ENCODE measurements at places on chromosomes 5 and 9.

GRCh38 chr5:148791696-148792095 is 34.7 kb upstream of the ADRB2 start:
- DNase-seq: no peak

DNA sequence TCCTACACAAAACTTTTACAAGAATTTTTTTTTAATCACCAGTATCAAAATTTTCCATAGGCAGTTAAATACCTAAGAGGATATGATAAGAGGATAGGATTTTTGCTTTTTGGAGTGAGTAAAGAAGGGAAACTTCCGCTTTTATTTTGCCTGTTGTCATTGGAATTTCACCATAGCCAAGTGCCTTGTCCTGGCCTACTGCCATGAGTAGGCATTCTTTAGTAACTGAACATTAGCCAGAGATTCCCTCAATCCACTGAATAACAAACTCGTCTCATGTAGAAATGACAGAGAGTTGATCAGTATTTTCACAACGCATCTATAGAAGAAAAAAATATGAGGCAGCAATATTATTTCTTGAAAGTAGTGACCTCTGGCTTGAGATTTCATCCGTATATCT is 289.6 kb upstream of the ADAMTSL1 start:
- no peak for DNase-seq

DNA sequence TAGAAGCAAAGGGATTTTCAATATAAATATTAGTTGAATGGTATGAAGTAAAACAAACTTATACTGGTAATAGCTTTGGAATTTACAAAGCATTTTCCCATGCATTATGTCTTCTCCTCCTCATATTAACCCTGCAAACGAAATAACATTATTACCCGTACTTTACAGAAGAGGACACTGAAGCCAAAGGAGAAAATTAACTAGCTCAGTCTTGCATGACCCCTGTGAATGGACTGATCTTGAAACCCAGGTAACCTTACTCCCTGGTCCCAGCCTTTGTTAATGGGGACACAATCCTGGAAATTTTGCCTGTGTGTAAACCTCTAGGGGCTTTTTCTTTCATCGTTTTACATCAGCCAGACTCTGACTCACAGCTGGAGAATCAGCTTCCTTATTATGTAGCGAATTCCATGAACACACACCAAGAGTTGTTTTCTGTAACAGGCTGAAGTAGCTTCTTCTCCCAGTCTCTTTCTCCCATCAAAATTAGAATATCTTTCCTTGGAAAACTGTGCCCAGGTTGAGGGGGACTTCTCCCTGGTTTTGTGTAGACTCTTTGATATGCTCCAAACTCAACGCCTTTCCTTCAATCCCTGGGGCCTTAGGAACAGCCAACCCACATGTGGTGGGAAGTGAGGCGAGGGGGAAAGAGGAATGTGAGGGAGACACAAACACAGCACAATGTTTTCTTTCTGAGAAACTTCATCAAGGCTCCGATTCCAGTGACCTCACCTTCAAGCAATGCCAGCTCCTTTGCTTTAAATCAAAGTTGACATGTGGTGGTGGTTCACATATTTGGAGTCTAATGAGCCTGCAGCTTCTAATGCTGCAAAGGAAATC is 480.9 kb upstream of the PAPPA start:
- DNase-seq: no peak

- no peak for DNase-seq
Observed at GRCh38 chr5:117102591-117102990, 528.0 kb upstream of the SEMA6A start.

- no peak for DNase-seq
Observed at GRCh38 chr5:107257885-107258520, 412.7 kb downstream of the EFNA5 start.

DNA sequence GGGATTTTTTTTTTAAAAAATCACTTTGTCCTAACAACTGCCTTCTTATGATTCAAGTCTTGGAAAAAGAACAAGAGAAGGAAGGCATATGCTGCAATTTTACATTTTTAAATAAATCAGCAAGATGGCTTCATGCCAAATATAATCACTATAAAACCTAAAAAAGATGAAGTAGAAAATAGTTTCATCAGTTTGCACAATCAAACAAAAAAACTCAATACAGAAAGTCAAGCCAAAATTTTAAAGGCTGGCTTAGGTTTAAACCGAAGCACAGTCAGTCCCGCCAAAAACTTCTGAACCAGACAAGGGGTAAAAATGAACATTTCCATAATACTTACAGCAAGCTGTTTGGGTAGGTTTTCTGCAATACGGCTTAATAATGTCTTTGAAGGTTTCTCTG is 57.3 kb downstream of the ZFR start:
- no peak for DNase-seq

DNA sequence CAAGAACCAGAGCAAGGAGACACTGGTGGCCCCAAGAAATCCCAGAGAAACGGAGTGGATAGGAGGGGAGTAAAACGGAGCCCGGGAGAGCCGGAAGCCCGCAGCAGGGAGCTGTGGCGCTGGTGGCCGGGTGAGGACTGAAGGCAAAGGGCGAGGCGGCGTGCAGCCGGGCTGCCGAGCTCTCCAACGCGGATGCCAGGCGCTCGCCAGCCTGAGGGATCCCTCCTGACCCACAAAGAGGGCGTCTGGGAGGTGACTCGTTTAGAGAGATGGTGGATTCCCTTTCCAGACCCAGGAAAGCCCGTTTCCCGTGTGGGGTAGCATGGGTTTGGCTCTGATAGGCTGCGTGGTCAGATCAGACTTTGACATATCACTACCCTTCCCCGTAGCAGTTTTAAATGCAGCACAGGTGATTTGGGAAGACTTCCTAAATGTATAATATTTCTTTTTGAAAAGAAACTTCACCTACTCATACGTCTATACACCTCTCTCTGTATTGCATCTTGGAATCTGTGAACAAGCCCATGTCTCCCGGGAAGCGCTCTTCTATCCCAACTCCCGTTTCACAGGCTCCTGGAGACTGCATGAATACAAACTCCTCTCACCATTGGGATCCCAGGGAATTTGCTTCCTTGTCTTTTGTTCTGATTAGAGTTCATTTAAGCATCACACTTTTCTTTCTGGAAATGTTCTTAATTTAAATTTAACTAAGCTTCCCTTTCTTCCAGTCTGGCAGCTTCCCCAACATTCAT is 158.1 kb downstream of the C9orf152 start:
- DNase-seq: no peak

DNA sequence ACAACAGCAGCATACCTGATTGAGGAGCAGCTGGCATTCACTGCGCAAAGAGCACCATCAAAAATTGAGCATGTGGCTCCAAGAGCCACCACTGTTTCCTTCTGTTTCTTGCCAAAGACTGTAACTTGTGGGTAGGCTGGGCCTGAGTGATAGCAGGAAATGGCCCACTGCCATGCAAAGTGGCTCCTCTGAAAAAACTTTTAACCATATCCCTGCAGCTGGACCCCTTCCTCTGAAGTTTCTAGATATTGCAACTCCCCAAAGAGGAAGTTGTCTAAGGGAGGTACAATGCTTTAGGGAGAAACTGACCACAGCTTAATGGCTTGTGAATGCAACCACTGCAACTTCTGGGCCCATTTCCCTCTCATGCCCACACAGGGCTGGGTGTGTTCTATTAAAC is 355.4 kb upstream of the PDE4D start:
- no peak for DNase-seq

GRCh38 chr5:117679046-117679445 is 1104.4 kb upstream of the SEMA6A start:
- DNase-seq: no peak

Measured in activated gamma-delta T cell treated with anti-CD3 and anti-CD28 coated beads, Interleukin-2, amount 50 U/mL, for 16 hours (primary cell).